Astrocyte (in vitro differentiated cells and primary cell): ENCODE measurements at places on chromosomes 12 and 14.

DNA sequence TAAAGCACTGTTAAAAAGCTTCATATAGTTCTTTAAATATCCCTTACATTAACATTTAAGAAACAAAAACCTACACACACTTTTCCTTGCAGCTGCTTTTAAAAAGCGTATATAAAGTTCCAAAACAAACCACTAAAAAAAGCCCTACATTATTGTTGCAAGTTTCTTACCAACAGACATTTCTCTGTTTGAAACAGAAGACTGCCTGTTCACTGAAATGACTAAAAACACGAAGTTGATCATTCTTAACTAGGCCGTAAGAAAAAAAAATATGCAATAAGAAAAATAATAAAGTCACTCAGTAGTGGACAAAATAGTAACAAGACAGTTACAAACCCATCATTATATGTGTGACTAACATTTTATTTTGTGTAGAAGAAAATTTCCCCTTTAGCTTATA lies 37.3 kb downstream of the KIF21A start:
- no peak for DNase-seq

- no peak for DNase-seq
Observed at GRCh38 chr12:67018105-67018504, 251.1 kb upstream of the CAND1 start.

DNA sequence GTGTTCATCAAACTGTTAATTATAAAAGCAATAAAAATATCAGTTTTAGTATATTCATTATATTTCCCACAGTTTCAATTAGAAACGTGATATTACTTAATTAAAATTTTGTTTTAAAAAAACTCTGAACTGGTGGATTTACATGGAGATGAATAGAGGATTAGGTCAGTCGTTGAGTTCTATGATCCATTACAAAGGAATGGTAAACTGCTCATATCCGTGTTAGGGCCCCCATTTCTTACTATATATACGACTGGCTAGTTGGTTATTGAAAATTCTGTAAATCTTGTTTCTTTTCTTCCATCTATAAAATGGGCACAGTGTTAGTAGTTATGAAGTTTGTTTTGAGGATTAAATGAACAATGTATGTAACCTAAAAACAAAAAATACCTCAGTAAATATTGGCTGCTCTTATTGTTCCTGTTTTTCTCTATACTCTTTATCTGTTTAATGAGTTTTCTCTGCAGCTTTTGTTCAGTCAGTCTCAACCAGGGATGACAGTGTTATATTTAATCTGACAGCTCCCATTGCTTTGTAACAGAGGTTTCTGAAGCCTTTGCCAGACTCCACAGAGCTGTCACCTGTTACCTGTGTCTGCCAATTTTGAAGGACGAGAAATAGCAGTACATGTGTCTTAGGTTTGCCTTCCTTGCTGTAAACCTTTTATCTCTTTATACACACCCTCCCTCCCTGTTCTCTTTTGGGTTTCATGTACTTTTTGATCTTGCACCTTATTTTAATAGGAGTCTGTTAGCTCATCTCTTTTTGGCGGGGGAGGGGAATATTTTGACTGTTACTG lies 41.5 kb downstream of the FRS2 start:
- no peak for DNase-seq

- no peak for DNase-seq
Observed at GRCh38 chr14:103890821-103891666, 37.2 kb upstream of the TDRD9 start.

DNA sequence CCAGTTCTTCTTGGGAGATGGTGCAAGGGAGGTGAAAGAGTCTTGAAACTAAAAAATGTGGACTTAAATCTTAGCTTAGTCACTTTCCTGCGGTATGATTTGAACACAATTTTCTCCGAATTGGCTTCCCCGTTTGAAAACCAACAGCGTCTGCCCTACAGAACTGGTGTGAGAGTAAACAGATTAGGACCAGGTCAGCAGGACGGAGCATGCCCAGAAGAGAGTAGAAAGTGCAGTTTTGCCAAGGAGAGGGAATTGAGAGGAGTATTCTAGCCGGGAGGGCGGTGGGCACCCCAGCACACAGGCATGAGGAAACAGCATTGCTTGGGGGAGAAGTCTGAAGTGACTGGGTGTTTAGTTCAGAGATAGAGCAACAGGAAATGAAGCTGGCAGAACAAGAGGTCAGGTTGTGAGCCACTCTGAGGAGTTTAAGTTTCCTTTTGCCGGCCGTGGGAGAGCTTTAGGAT lies 927.1 kb downstream of the VRK1 start:
- DNase-seq = no peak

GRCh38 chr12:32084017-32084688 lies 22.5 kb upstream of the BICD1 start:
- DNase-seq = no peak

GRCh38 chr14:88039197-88039596 lies 34.3 kb downstream of the GPR65 start:
- DNase-seq = no peak
